ENCODE measurements at places on chromosomes 16 and 17.

DNA sequence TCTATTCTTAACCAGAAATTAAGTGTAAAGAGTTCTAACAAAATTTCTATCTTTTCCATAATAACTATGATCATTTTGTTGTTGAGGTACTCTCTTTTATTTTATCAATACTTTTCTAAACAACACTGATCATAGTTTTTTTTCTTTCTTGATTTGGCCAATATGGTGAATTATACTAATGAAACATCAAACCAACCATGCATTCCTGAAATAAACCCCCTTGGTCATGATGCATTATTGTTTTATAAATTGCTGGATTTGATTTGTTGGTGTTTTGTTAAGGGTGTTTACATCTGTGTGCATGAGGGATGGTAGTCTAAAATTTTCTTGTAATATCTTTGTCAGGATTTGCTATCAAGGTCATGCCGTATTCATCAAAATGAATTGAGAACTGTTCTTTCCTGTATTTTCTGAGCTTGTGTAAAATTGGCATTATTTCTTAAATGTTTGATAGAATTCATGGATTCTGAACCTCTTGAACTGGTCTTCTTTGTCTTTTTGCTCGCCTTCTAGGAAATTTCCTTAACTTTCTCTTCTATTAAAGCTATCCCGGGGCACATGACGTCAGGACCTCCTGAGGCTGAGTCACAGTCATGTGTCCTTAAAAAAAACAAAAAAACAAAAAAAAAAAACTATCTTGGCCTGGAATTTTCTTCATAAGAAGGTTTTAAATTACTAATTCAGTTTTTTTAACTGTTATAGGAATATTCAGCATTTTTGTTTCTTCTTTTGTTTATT lies 3.9 kb upstream of the TRIM25 start:
- DNase-seq: no peak

- DNase-seq: no peak
Measured at GRCh38 chr17:70661342-70662222, 492.2 kb downstream of the KCNJ2 start.

DNA sequence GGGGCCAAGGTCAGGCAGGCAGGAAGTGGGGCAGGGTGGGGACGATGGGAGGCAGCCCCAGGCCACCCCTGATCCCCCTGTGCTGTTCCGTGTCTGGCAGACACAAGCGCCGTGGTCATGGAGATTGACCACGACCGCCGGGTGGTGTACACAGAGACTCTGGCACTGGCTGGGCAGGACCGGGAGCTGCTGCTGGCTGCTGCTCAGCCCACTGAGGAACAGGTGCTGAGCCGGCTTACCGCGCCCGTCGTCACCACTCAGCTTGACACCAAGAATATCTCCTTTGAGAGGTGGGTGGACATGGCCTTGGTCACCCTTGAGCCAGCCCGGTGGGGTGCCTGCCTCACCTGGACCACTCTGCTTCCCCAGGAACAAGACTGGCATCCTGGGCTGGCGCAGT lies 13.7 kb downstream of the CORO6 start:
- DNase-seq: no peak

- no peak for DNase-seq
Measured at GRCh38 chr17:50676065-50676975, 31.4 kb downstream of the ANKRD40 start.

GRCh38 chr16:49964316-49964715 lies 60.7 kb upstream of the CNEP1R1 start:
- no peak for DNase-seq

DNA sequence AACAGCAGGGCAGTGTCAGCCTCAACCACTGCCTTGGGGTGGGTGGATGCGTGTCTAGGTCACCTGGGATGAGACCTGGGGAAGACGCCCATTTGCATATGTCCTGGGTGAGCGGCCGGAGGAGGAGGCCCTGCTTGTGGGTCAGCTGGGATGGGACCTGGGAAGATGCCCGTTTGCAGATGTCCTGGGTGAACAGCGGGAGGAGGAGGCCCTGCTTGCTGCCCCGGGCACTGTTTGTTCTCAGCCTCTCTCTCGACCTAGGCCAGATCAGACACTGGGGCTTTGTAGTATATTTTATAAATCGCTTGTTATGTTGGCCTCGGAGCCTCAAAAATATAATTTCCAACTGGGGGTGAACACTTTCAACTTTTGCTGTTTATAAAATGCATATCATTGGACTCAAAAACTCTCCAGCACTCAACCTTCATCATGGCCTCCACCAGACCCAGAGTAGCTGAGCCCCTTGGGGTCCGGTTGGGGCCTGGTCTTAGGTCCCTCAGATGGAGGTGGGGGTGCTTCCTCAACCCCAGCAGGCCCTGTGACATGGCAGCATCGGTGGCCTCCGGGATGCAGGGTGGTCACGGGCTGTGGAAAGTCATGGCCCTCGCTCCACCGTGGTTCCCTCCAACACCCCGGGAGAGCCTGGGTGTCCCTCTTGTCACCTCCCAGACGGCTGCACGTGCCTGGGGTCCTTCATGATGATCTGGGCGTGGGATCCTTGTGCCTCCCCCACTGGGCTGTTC lies 17.3 kb downstream of the DBNDD1 start:
- no peak for DNase-seq

DNA sequence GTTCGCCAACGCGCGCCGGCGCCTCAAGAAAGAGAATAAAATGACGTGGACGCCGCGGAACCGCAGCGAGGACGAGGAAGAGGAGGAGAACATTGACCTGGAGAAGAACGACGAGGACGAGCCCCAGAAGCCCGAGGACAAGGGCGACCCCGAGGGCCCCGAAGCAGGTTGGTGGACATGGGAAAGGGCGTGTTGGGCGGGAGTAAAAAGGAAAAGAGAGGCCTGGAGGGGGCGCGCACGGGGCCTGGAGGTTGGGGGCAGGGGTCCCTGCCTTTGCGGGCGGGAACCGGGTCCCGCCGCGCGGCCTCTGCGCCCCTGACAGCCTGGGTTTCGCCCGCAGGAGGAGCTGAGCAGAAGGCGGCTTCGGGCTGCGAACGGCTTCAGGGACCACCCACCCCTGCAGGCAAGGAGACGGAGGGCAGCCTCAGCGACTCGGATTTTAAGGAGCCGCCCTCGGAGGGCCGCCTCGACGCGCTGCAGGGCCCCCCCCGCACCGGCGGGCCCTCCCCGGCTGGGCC lies 2.1 kb downstream of the IRX5 start:
- no peak for DNase-seq

- DNase-seq: no peak
Measured at GRCh38 chr16:1765826-1766225, 5.5 kb downstream of the NME3 start.

DNA sequence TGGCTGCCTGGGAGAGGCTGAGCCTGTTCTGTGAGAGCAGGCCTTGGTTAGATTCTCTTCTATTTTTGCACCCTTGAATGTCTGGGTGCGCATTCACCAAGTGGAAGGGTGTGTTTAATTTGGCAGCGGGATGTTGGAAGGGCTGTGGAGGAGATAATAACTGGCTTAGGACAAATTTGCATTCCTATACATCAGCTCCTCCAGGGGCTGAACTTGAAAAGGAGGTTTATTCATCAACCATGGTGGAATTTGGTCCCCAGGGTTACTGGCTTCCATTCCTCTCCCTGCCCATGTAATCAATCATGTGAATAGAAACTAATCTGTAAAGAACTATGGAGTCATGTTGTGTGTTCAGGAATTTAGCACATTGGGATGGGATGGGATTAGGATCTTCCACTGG lies 100.2 kb upstream of the FOXF1 start:
- DNase-seq: no peak

DNA sequence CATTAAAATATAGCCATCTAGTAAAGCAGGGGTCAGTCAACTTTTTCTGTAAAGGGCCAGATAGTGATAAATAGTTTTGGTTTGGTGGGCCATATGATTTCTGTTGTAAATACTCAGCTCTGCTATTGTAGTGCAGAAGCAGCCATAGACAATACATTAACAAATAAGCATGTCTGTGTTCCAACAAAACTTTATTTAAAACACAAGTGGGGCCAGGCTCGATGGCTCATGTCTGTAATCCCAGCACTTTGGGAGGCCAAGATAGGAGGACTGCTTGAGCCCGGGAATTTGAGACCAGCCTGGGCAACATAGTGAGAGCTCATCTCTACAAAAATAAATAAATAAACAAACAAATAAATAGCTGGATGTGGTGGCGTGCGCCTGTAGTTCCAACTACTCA lies 60.8 kb upstream of the TANC2 start:
- DNase-seq: no peak

DNA sequence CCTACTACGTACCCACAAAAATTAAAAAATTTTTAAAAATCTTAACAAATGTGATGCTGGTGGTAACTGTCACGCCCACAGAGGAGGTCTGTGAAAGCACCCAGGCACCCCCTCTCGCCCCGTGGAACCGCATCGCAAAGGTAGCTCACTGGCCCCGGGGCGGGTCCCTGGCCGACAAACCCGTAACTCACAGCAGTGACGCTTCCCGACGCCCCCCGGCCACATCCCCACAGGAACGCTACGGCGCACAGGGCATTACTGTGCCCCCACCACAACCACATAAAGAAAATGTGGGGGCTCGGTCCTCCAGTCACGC lies 366 bp downstream of the ANKS3 start:
- no peak for DNase-seq

- DNase-seq: no peak
Measured at GRCh38 chr16:66926171-66926947, 1.0 kb upstream of the RRAD start.

DNA sequence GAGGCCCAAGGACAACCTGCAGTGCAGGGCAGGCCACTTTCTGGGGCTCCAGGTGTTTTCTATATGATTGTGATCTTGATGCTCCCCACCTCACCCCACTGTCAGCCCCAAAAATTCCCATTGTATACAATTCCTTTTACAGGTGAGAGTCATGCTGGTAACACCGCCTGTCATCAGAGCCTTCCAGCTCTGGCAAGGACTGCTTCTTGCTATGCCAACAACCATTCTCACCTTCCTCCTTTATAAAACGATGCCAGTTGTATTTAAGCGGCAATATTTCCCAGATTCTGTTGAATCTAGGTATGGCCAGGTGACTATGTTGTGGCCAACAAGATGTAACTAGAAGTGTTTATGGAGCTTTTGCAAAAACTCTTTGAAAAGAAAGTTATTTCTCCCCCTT lies 30.4 kb upstream of the CALB2 start:
- no peak for DNase-seq

GRCh38 chr17:75897160-75898019 lies 639 bp upstream of the TRIM65 start:
- DNase-seq: no peak

DNA sequence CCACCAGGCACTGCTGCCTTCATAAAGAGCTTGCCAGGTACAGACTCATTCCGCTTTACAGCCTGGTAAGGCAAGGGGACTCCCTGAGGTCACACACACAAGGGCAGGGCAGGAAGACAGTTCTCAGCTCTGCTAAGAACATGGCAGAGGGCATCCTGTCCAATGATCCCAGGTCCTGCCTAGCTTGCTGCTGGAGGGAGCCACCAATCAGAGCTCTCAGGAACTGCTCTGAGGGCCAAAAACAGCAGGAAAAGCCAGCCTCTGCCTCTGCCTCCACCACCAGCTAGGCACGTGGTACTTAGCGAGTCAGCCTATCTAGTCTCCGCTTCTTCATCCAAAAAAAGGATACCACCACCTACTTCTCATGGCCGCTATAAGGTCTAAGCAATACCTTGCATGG lies 66.1 kb downstream of the GTF3C1 start:
- DNase-seq: no peak

GRCh38 chr16:77207030-77207429 lies 7.8 kb downstream of the SYCE1L start:
- DNase-seq: no peak

- DNase-seq: peak; percentile 81
Measured at GRCh38 chr17:44219108-44219615, 313 bp downstream of the UBTF start.

GRCh38 chr17:29124925-29125273 lies 55.3 kb downstream of the MYO18A start:
- DNase-seq: peak; percentile 85

- no peak for DNase-seq
Measured at GRCh38 chr16:85037050-85037410, 9.4 kb downstream of the KIAA0513 start.

GRCh38 chr17:59620518-59621259 lies 994 bp downstream of the CLTC start:
- DNase-seq: peak; percentile 87

DNA sequence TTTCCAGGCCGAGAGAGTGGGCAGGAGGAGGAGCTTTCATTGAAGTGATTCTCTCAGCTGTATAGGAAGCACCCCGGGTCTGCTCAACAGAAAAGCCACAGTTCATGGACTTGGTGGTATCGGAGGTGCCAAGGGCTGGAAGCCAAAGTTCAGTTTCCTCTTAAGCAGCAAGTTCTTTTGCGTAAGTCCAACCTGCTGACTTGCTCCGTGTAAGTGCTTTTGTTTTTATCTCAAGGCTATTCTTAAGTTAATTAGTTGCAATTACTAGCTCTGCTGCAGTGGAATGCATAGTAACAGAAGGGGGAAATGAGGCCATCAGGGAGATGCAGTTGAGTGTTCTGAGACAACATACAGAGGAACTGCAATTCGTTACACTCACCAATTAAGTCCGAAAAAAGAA lies 44.6 kb downstream of the SMIM36 start:
- DNase-seq: no peak

DNA sequence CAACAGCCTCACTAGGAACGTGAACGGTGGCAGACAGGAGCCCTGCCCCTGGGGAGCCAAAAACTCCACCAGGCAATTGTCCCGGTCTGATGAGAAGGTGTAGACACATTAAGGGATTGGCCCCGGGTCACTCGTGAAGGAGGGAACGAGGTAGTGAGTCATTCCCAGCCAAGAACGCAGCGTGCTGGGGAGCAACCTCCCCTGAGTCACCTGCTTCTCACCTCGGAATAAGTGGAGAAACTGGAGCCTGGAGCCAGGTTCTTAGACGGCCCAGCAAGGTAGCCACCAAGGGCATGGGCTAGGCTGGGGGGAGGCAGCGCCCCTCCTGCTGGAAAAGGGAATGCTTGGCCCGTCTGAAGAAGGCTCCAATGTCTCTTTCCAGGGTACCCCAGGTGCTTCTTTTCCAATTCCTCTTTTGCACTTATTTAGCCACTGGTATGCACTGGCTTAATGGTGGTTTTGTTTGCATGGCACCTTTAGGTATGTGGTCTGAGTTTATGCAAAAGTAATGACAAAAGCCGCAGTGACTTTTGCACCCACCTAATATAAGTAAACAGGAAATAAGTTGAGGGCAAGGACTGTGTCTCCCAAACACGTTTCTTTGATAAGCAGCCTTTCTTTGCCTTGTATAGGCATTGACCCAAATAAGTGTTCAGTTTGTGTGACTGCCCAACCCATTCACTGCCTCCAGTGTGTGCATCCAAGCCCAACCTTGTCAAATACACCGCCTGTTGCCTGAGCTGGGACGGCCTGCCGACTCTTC lies 1.8 kb upstream of the HELZ start:
- DNase-seq: peak; percentile 2

GRCh38 chr16:55778757-55779156 lies 54.1 kb downstream of the CES1 start:
- DNase-seq: no peak

GRCh38 chr16:726438-727290 lies at the start of the genes CCDC78 and HAGHL:
Gene CCDC78, minus strand, starts transcription at chr16:726443. Its CDS starts 76 bp downstream, at chr16:726367.
Gene HAGHL, plus strand, starts transcription at chr16:727106. Its CDS starts 404 bp downstream, at chr16:727510.
- DNase-seq: peak; percentile 23

DNA sequence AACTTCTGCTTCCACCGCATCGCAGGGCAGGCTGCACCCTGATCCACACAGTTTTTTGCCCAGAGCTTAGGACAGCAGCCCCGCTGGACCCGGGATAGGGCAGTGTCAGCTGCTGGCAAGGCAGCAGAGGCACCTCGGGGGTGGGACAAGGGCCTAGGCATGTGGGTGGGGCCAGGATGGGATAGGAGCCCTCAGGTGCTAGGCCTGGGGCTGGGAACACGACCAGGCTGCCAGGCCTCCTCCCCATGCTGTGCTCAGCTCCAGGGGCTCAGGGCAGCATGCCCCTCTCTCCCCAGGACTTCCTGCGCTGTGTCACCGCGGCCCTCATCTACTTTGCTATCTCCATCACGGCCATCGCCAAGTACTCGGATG lies 4.6 kb downstream of the CMTM3 start:
- no peak for DNase-seq
